ENCODE measurements at places on chromosomes 12 and 14.

DNA sequence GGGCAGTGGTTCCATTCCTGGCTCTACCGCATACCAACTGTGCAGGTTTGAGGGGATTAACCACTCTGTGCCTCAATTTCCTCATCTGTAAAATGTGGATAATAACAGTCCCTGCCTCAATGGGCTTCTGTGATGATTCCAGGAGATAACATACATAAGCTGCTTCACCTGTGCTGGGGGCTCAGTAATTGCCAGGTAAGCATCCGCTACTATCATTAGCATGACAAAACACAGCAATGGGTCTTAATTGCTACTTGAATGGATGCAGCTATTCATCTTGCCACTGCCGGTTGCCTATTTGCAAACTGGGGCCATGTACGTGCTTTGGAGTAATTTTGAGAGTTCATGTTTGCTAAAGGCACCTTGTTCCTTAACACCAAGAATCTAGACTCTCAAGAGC, 132.6 kb downstream of the TMEM132D start:
- no peaks in the 10 kb centered on the region for H3K36me3 ChIP-seq
- H3K4me3 ChIP-seq = no peak overlapping the region
- H3K4me1 ChIP-seq = no peaks in the 10 kb centered on the region
- no peaks in the 10 kb centered on the region for H3K27me3 ChIP-seq
- no peak overlapping the region for H3K27ac ChIP-seq

DNA sequence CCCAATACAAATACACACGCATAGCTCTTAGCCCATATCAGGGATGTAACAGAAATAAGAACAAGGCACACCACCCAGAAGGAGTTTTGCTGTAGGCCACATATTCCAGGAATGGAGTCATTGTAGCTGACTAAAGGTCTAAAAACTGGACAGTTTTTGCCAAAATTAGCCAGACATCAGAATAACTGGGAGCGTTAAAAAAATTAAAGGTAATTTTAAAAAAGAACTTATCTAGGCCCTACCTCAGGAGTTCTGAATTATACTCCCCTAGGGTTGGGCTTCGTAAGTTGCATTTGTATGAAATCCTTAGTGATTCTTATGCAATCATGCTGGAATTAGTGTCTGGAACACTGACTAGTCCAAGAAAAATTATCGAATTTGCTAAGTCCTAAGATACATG, 987.7 kb downstream of the GALC start:
- no peak overlapping the region for H3K27ac ChIP-seq
- no peaks in the 10 kb centered on the region for H3K36me3 ChIP-seq
- no peaks in the 10 kb centered on the region for H3K27me3 ChIP-seq
- H3K4me1 ChIP-seq = no peaks in the 10 kb centered on the region
- no peak for DNase-seq

- no peak overlapping the region for H3K27ac ChIP-seq
- H3K27me3 ChIP-seq = no peaks in the 10 kb centered on the region
- no peak overlapping the region for H3K4me3 ChIP-seq
- no peak for DNase-seq
- peaks cover 26% of the 10 kb centered on the region for H3K36me3 ChIP-seq
- H3K4me1 ChIP-seq = peaks cover 2% of the 10 kb centered on the region
These were observed 48.3 kb downstream of the SEL1L start for GRCh38 chr14:81485372-81485771.

- peaks cover 12% of the 10 kb centered on the region for H3K27me3 ChIP-seq
- no peaks in the 10 kb centered on the region for H3K4me1 ChIP-seq
- H3K36me3 ChIP-seq = no peaks in the 10 kb centered on the region
- DNase-seq = no peak
- no peak overlapping the region for H3K27ac ChIP-seq
These were observed 11.7 kb downstream of the CLEC9A start for GRCh38 chr12:10042167-10042566.

DNA sequence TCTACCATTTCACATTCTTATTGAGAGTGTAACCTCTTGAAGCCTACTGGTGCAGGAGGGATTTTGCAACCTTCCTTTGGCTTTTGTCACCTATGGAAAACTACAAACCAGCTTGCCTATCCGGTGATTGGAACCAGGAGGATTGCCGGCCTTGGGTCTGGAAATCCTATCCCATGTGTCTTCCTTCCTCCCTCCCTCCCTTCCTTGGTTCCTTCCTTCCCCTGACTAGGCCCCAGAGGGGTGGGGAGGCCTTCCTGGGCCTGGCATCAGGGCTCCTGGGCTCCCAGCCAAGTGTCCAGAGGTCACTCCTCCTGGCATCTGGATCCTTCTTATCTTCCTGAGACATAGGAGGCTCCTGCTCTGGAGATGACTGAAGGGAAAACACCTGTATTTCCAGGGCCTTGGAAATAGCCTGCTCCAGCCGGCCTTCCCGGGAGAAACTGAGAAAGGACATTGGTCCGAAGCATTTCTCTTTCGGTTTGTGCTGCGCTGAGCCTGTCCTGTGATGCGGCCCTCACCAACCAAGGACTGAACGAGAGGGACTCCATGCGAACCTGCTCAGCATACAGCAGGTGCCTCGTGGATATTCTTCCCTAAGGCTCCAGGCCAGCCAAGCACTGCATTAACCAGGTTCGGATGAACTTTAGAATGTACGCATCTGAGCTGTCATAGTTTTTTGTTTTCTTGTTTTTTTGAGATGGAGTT, 43.4 kb downstream of the PSMA6 start:
- H3K36me3 ChIP-seq = no peaks in the 10 kb centered on the region
- no peaks in the 10 kb centered on the region for H3K27me3 ChIP-seq
- no peak overlapping the region for H3K27ac ChIP-seq
- no peak for DNase-seq

DNA sequence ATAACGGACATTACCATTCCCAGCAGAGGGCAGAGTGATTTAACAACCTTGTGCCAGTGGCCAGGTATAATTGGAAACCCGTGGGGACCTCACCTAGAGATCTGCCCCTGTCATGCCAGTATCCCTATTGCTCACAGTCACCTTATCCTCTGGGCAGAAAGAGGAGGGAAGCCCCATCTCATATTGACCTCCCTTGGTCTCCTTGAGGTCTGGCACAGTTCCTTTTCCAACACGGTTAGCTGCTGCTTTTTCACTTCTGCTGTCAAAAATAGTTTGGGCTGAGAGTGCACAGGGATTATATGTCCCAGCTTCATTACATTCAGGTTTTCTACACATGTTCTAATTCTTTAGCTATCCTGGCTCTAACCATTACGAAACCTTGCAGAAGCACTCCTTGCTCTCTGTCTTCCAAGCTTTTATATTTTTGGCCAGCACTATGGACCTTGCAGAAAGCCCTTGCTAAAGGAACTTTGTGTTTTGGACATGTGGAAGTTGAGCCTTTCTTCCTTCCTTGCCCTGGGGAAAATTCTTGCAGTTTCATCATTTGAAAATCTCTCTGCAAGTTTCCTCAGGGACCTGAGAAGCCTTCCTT, 111.7 kb upstream of the MIS18BP1 start:
- H3K36me3 ChIP-seq = no peaks in the 10 kb centered on the region
- H3K27ac ChIP-seq = no peak overlapping the region
- no peak for DNase-seq
- no peaks in the 10 kb centered on the region for H3K27me3 ChIP-seq
- no peaks in the 10 kb centered on the region for H3K4me1 ChIP-seq

- no peaks in the 10 kb centered on the region for H3K27me3 ChIP-seq
- no peak overlapping the region for H3K4me3 ChIP-seq
- peaks cover 26% of the 10 kb centered on the region for H3K4me1 ChIP-seq
- H3K36me3 ChIP-seq = peaks cover 28% of the 10 kb centered on the region
These were observed 65.1 kb downstream of the ITPR2 start for GRCh38 chr12:26767865-26768264.

DNA sequence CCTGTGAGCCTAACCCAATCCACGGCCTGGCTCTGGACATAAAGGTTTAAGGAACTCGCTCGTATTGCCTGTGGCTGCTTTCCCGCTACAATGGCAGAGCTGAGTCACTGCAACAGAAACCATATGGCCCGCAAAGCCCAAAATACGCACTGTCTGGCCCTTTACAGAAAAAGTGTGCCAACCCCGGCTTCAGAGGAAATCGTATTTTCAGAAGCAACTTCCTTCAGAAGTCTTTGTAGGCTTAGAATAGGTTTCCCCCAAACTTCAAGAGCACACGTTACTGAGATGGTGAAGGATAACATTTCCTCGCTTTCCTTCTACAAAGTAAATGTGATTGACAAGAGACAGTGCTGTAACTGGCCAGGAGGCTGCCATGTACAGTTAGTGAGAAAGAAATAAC, 34.8 kb upstream of the TESC start:
- peak overlapping the region; percentile 26 for H3K4me3 ChIP-seq
- H3K4me1 ChIP-seq = peaks cover 6% of the 10 kb centered on the region
- no peaks in the 10 kb centered on the region for H3K27me3 ChIP-seq
- peak; percentile 53 for DNase-seq
- peak overlapping the region; percentile 93 for H3K27ac ChIP-seq

Data from stimulated activated naive B cell treated with anti-CD40 and anti-IgM and Interleukin-4, amounts not matched to agents 10 μg/mL and 1 μg/mL and 100 μg/mL, for 72 hours (primary cell).